Cardiac muscle cell (in vitro differentiated cells and primary cell): ENCODE measurements at places on chromosomes 12 and 14. TPM values are rescaled to one million over a fixed set of nuclear protein-coding genes. Genes with fewer than 3 reads are reported as not detected.

RPL41 gene
- 2,144 and 2,427 TPM in 2 replicates for polyA plus RNA-seq

DNA sequence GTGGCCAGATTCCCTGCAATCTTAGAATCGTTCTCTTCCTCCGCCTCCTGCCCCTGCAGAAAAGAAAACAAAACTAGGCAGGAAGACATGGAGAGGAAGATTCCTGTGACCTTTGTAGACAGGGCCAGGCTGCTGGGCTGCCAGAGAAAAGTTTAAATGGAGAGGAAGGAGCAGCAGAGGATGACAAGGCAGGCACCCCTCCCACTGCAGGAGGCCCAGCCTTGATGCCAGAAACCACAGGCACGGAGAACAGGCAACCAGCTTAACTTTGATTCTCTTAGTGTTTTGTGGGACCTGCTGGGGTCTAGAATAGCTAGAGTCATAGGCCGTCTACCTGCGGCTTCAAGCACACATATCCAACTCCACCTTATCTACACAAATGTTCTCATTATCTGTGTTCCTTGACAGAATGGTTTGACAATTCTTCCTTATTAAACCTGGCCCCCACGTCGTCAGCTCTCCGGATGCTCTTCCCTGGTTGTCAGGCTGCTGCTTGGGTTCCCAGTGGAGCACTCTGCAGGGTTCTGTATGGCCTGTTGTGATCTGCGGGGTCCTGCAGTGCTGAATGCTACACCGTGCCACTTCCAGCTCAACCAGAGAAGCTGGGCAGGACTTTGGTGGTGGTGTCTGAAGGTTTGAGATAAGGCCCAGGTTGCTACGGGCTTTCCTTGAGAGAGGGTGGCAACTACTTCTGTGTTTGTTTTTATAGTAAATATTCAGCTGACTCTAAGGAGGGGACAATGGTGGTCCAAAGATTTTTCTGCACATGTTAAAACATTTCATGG lies 609.5 kb downstream of the AACS start:
- DNase-seq: no peak

DNA sequence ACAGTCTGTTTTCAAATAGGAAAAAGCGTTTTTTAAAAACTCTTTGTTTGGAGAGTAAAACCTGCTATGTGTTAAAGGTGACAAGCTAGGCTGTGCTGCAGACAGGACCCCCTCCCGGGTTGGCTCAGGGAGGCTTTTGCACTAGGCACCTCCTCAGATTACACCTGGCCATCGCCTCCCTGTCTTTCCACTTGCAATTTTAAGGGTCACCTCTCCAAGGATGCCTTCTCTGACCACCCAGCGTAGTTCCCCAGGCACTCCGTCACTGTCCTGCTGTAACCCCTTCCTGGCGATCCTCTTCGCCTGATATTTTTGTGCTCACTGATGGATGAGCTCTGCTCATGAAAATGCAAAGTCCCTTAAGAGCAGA lies 80.7 kb downstream of the NTF3 start:
- no peak for DNase-seq

- DNase-seq: no peak
Observed at GRCh38 chr14:29037411-29037810, 270.8 kb downstream of the FOXG1 start.
